NCI-H2227 treated with DMSO at 0.1 percent for 48 hours (cell line): ENCODE measurements at places on chromosomes 1 and 21.

DNA sequence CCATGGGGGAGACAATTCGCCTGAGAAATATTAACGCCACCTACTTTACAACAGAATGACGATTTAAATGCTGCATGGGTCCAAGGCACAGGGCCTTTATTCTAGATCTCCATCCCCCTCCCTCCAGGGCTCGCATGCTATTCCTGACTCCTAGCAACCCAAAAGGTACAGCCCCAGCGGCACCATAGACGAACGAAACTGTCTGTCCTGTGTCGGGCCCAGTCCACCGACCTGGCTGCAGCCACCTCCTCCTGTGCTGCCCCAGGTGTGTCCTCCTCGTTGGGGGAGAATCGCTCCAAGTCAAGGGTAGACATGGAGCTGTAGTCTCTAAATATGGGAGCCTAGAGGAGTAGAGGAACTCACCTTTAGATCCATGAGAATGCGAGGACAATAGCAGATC is 196.5 kb downstream of the TOMM20 start:
- no peak for DNase-seq

DNA sequence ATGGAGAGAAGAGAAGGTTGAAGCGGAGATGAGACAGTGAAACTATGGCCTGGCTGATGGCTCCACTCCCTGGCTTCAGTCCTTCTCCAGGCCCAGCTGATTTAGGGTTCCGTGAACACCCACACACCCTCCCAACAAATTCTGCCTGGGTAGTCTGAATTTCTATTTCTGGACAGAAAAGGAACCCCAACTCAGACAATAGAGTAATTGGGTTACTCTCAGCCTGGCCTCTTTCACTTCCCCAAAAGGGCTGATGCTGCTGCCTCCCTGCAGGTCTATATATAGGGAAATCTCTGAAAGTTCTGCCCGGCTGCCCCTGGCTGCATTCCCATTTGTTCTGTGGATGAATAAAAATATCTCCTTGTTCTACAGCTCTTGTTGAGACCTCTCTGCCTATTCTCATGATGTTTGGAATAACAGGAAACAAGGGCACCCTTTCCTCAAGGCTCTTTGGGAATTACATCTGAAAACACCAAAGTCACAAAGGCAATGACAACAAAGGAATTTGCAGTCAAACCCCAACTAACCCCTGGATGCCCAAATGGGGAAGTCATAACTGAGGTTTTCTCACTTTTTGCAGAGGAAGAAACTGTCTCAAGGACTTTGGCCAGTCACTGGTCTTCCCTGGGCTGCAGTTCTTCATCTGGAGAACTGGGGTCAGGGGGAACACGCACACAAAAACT is 11.4 kb upstream of the ZSCAN20 start:
- no peak for DNase-seq

DNA sequence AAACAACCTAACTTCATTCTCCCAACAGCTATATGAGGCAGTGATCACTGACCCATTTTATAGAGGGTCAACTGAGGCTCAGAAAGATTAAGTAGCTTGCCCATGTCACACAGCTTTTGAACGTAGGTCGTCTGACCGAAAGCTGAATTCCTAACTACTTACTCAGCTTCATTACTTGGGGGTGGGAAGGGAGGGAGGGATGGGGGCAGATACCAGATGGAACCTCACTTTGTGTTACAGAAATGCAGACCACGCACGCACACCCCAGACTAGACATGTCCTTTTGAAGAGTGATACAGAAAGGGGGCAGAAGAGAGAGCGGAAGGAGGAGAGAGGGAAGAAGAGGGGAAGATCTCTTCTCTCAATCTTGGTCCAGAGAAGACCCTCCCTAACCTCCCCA is 2.3 kb downstream of the ADGRB2 start:
- DNase-seq, result no peak

GRCh38 chr1:15276691-15277446 is 29.8 kb downstream of the FHAD1 start:
- no peak for DNase-seq

GRCh38 chr1:58583496-58583895 is 6.4 kb upstream of the TACSTD2 start:
- DNase-seq, result no peak

- DNase-seq, result no peak
These were observed 77.0 kb downstream of the ATF6 start for GRCh38 chr1:161843156-161843555.

DNA sequence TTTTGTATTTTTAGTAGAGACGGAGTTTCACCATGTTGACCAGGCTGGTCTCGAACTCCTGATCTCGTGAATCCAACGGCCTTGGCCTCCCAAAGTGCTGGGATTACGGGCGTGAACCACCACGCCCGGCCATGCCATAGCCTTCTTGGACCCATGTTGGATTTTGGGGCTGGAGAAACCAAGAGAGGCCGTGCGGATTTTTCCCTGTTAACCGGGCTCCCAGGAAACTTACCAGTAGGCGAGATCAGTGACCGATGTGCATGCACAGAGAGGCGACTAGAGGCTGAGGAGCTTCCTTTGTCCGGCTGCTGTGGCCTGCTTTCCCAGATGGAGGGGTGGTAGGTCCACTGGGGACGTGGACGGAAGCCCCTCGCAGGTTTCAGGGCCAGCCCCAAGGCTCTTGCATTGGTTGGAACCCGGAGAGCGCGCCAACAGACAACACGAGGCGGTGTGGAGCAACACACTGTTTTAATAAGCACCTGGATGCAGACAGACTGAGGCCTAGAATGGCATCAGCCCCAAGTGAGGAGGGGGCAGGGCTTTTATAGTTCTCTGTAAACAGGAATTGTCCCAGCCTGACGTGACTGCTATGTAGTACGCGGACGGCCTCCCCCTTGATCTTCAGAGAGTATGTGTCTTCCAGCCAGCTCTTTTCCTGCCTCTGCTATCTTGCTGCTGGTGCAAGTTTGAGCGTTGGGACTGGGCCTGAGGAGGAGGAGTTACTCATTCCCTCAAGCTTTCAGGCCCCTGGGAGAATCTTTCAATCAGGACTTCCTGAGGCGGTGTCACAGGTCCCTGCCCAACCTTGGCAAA is at the start of gene ERVH48-1:
Gene ERVH48-1 (minus strand): TSS at position 517 of the 813 bp plus-strand sequence. CDS start 6,624 bp downstream, outside the sequence.
- DNase-seq, result no peak

DNA sequence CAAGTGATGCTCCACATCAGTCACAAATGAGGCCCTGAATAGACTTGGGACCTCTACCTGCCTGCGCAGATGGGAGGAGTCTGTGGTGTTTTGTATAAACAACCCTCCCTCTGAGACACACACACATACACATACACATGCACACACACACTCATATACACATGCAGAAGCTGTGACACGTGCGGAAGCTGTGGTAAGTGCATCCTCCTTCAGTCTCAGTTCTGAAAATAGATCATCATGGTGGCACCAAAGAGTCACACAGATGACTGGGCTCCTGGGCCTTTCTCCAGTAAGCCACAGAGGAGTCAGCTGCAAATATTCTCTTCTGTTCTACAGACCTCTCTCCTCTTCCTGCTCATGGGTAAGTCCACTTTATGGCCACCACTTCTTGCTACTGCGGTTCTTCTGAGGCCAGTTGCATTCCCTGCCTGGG is at the start of gene LY9:
Gene LY9 (plus strand): TSS at position 224 of the 433 bp plus-strand sequence. CDS start 14 bp downstream, at position 238.
- no peak for DNase-seq

DNA sequence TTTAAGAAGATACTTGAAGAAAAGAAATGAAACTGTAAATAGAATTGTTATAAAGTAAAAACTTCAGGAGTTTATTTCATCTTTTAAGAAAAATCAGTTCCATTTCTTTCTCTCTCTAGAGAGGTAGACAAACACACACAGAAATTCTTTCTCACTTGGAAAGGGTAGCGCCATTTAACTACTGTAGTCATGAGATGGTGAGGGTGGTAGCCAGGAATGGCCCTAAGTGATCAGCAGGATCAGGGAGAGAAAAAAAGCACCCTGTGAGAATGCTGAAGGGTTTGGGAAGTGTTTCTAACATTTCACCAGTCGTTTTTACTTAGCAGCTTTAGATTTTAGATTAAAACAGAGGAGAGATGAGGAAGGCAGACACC is 205.7 kb upstream of the RUNX1 start:
- no peak for DNase-seq

- peak; percentile 47 for DNase-seq
These were observed 105.8 kb downstream of the SLC16A1 start for GRCh38 chr1:112850034-112850757.

DNA sequence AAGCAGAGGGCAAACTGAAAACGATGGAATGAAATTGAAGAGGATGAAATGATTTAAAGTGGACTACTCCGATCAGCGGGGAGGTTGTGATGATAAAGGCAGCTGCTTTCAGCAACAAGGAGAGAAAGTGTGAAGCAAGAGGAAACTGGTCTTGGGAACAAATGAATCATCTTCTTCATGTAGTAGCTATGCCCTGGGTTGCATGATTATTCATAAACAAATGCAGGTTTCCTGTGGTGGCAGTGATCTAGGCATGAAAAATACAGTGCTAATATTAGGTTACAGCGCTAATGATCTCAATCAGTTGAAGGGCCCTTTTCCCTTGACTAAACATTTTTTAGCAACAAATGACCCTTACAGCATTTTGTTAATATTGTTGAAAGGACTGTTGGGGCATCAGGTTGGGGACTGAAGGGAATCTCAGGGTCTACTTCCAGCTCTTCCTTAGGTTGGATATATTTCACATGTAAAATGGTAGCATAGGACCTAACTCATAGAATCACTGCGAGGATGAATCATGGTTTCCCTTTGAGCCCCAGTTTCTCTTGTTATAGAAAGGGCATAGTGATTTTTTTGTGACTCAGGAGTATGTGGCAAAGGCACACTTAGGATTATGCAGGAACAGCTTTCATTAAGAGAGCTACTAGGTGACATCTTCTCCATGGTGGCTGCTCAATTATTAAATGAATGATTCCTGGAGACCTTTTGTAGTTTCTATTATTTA is 1.9 kb upstream of the ZFYVE9 start:
- no peak for DNase-seq

- DNase-seq, result no peak
These were observed 30.7 kb downstream of the PPP2R5A start for GRCh38 chr1:212315907-212316306.

GRCh38 chr1:16110884-16111283 is 37.4 kb upstream of the FAM131C start:
- DNase-seq, result no peak

GRCh38 chr1:18940303-18941020 is 16.0 kb downstream of the IFFO2 start:
- DNase-seq, result no peak
